ENCODE measurements at places on chromosomes 5 and 9. TPM values are rescaled to one million over a fixed set of nuclear protein-coding genes. Genes with fewer than 3 reads are reported as not detected.

CAMK2A gene
- 0.86 TPM for total RNA-seq

OR1J2 gene
- total RNA-seq = 0.32 TPM

RNF183 gene
- not detected for total RNA-seq

ACTBL2 gene
- total RNA-seq = not detected

TIMD4 gene
- not detected for total RNA-seq

RBM27 gene
- total RNA-seq = 39.8 TPM

Measured in articular chondrocyte of knee joint (primary cell).